Stimulated activated CD8-positive, alpha-beta memory T cell treated with anti-CD3 and anti-CD28 coated beads, Interleukin-4, amount 100 ng/mL, for 24 hours (primary cell): ENCODE measurements at places on chromosomes 5 and 9.

GRCh38 chr5:179865491-179866240 lies 7.0 kb upstream of the MRNIP start:
- DNase-seq, result no peak

DNA sequence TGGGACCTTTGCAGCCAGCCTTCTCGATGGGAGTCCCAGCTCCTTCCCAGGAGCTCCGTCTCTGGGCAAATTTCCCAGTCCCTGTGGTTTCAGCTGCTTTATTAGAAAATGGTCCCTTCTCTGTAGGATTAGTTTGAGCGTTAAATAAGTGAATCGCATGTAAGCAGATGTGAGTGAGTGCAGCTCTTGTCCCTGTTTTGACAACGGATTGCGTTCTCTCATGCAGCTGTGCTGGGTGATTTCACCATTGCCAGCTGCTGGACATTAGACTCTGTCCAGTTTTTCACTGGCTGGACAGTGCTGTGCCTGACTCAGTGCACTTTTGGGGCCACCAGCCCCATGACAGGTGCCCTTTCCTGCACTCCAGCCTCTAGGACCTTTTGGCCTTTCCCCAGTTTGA lies 11.6 kb upstream of the CEL start:
- no peak for DNase-seq

DNA sequence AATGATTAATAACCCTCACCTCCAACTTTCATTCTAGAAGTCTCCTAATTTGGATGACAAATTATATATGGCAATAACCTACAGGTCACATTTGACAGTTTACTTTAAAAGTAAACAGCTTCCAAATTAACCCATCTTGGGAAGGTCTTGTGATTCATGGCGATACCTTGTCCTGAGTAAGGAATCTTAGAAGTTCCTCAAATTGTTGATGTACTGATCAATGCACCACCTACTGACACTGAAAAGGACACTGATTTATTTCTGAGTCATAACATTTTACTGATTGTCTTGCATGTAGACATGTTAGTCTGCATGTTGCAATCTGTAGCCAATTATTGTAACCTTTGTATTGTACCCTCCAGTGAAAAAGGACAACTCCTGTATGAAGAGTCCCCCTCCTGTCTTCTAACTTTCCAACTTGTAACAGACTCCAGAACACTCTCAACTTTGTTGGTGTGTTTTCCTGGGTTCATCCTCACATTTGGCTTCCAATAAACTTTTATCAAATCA lies 16.0 kb upstream of the SLC22A5 start:
- no peak for DNase-seq

GRCh38 chr5:25619273-25619672 lies 974.5 kb upstream of the CDH10 start:
- DNase-seq, result no peak

- DNase-seq, result no peak
Measured at GRCh38 chr9:135227641-135228251, 140.3 kb downstream of the OLFM1 start.

DNA sequence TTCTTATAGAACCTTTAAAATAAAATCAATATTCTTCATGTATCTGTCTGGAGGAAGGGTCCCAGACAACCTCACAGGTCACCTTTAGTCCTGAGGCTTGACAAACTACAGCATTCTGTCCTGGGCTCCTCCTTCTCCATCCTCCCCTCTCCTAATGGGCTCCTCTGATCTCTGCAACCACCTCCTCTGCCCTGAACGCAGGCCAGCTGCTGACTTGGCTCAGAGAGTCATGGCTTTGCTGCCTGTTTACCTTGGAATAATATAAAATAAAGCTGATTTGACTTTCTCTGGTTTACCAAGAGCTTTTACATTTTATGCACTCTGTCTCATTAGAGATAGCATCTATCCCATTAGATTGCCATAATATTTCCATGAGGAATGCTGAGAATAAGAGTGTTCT lies 159.4 kb downstream of the SEMA6A start:
- DNase-seq, result no peak
